ENCODE measurements at places on chromosomes 3 and 15. TPM values are rescaled to one million over a fixed set of nuclear protein-coding genes. Genes with fewer than 3 reads are reported as not detected.

Gene CSPG4
- 16.4 TPM for total RNA-seq

Gene ZNF774
- 0.75 TPM for total RNA-seq

Gene PDZRN3
- 6.7 TPM for total RNA-seq

Gene CD96
- total RNA-seq, result not detected

Gene SPESP1
- total RNA-seq, result 7.9 TPM

Gene GLDN
- not detected for total RNA-seq

GRCh38 chr15:65792988-65793817 lies 1.1 kb upstream of the DENND4A start:
- DNase-seq, result no peak

DNA sequence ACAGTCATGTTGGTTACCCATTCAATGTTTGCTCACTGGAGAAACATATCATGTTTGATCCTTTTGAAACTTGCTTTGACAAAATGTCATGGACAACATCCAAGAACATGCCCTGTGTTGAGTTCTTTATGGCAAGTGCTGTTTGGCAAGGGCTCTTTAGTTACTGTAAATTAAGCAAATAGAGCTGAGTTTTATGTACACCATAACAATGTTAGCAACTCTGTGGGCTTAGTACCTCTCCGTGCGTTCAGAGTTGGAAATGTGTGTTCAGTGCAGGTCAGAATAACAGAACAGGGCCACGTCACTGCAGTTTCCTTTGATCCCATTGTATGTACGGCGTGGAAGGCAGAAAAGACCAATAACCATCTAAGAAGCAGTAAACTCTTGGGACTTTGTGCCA lies 132.5 kb downstream of the MYRIP start:
- DNase-seq, result no peak

GRCh38 chr3:197168606-197169005 lies 129.8 kb downstream of the DLG1 start:
- peak; percentile 42 for DNase-seq

GRCh38 chr3:171412054-171412453 lies 48.2 kb downstream of the TNIK start:
- DNase-seq, result no peak

DNA sequence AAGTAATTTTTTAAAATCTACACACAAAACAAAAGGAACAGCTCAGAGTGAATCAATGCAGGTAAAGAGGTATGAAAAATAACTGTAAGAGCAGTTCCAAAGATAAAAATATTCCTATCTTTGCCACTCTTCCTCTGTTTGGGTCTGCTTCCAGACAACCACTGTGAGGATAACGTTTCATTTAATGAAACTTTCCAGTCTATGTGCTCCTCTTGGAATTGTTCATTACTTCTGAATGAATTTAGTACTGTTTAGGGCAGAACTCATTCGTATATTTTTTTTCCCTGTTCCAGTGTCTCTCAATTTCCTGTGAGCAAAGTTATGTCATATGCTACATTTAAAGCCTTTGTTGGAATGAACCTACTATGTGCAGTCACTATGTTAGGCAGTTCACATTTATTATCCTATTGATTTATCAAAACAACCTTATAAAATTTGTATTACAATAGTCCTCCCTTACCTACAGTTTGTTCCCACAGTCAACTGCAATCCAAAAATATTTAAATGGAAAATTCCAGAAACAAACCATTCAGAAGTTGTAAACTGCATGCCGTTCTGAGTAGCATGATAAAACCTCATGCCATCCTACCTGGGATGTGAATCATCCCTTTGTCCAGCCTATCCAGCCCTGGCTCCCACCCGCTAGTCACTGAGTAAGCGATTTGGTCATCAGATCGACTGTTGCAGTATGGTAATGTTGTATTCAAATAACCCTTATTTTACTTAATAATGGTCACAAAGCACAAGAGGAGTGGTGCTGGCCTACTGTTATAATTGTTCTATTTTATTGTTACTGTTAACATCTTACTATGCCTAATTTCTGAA lies 98.1 kb downstream of the TMCC1 start:
- peak; percentile 49 for DNase-seq

DNA sequence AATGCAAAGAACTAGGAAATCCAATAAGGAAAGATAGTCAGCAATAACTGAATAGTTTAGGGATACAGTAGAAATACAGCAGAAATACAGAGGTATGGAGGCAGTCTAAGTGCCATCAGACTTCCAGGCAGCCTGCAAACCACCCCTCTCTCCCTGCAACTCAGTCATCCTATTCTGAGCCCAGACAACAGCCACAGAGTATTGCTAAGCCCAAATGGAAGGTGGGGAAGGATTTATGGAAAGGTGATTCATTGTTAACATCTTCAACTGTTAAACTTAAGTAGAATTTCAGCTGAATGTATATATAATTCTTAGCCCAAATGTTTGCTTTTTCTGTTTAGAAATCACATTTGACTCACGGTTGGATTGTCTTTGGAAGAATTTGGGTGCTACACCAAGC lies 300.4 kb downstream of the RBMS3 start:
- DNase-seq, result no peak

- DNase-seq, result no peak
Measured at GRCh38 chr3:30643763-30644462, 37.5 kb downstream of the TGFBR2 start.

GRCh38 chr3:28349469-28350000 lies 911 bp upstream of the AZI2 start:
- no peak for DNase-seq

GRCh38 chr3:31096661-31097395 lies 202.4 kb upstream of the GADL1 start:
- DNase-seq, result peak; percentile 19

DNA sequence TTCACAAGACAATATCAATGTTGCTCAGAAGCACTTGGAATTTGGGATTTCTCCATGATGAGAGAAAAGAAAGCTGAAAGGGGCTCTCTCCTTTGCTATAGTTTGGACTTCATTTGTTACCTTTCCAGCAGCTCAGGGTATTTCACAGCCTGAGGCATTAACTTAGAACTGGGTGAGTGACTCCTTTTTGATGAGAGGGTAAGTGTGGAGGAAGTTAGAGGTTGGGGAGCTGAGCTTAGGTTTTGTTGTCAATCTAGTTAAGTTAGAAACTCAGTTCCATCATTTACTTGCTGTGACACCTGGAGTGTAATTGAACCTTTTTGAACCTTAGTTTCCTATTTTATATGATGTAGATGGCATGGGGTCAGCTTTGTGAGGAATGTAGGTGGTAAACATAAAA lies 359.1 kb downstream of the PDCD6IP start:
- DNase-seq, result no peak

- DNase-seq, result no peak
Measured at GRCh38 chr3:97795951-97796350, 25.9 kb upstream of the CRYBG3 start.

- no peak for DNase-seq
Measured at GRCh38 chr15:42590619-42591237, 15.3 kb downstream of the STARD9 start.

DNA sequence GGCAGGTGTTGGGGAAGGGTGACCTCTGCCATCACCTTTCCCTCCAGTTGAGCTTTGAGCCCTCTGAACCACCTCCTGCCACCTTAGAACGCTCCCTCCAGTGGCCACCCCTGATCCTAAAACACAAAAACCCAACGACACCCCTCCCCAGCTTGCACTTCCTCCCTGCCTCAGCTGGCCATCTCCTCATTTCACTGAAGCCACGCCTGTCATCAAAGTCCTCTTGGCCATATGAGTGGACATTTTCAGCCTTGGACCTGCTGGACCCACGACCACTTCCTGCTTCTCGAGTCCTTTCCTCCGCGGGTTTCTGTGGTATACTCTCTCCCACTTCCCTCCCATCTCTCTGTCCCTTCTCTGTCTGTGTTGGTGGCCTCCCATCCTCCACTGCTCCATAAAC lies 48.5 kb upstream of the NR2C2 start:
- no peak for DNase-seq

GRCh38 chr3:187005827-187006481 lies 75.6 kb downstream of the ST6GAL1 start:
- no peak for DNase-seq

- no peak for DNase-seq
Measured at GRCh38 chr3:73389928-73390327, 234.8 kb downstream of the PDZRN3 start.

GRCh38 chr3:129023909-129024308 lies 22.8 kb downstream of the EFCC1 start:
- DNase-seq, result no peak

- peak; percentile 49 for DNase-seq
Measured at GRCh38 chr3:193590088-193590856, 2.7 kb upstream of the OPA1 start.

- no peak for DNase-seq
Measured at GRCh38 chr3:31743331-31744089, 210.8 kb downstream of the STT3B start.

GRCh38 chr3:63578858-63579257 lies 73.6 kb upstream of the SNTN start:
- no peak for DNase-seq

DNA sequence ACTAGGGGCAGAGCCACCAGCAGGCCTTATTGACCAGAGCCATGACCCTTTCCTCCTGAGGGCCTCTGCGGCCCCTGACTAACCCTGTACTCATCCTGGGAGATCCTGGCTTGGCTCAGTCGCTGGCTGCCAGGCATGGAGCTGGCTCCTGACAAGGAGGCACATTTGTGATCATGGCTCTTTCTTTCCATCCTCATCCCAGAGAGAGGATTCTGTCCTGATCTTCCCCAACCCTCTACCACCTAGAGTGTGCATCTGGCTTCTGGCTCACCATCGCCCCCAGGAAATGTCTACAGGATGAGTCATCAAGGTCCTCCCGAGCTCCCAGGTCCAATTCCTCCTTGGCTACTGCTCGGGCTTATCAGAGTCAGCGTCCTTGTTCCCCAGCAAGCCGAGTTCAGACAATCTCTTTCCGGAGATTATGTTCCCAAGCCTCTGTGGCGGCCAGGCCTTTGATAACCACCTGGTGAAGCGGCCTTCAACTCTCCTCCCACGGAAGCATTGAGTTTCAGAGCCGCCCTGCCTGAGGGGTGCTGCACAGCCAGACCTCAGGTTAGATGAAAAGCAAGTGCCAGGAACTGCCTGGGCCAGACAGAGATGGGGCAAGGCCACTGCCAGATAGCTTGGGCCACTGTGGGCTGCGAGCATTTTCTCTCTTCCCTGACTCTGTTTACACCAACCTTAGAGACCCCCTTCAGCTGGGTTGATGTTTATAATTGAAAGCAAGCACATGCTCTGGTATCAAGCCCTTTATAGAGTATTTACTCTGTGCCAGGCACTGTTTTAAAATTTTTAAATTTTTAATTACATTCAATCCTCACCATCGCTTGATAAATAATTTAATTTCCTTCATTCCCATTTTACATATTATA lies 44.3 kb upstream of the MRPS22 start:
- peak; percentile 61 for DNase-seq

DNA sequence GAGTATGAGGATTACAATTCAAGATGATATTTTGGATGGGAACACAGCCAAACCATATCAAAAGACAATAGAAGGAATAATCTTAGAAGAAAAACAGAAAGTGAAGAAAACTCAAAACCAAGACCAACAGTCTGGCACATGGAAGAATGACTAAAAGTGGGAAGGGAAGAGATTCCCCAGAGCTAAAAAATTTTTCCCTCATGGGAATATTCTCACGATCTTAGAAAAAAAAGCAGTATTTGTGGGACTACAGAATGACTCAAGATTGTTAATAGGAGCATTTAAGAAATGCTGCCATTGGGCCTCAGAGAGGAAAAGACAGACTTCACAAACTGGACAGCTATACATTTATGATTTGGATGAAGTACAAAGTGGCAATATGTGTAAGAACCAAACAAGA lies 18.3 kb downstream of the OSTN start:
- DNase-seq, result peak; percentile 73

GRCh38 chr15:63473999-63474809 lies 30.2 kb upstream of the USP3 start:
- peak; percentile 83 for DNase-seq

- DNase-seq, result no peak
Measured at GRCh38 chr3:22908989-22909507, 294.1 kb upstream of the UBE2E2 start.
